ENCODE measurements at places on chromosomes 3 and 15. TPM values are rescaled to one million over a fixed set of nuclear protein-coding genes. Genes with fewer than 3 reads are reported as not detected.
A peak's percentile ranks its signal among the peaks of the same experiment; 100 is the strongest.

GRK7 gene
- total RNA-seq, result not detected

RPL15 gene
- total RNA-seq, result 2,170 TPM

ADAMTS17 gene
- 10.4 TPM for total RNA-seq

FAM107A gene
- total RNA-seq, result 7.9 TPM

DLL4 gene
- total RNA-seq, result 5.2 TPM

SAMD7 gene
- total RNA-seq, result not detected

SQOR gene
- 34.0 TPM for total RNA-seq

DNA sequence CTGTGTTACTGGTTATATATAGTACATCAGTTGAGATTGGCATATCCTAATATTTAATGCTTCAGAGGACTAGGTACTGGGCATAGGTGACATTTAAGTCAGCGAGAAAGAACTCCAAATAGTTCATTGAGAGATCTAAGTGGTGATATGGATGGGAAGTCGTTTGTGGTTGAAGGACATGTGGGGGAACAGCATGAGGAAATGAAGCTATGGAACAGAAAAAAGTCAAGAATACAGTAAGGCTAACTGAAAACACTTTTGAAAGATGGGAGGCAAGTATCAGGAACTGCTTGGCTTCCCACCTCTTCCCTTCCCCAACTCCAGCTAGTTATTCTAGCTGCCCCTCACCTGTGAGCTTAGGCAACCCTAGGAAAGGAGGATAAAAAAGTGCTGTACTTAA is 3.7 kb upstream of the MYO5A start:
- H3K36me3 ChIP-seq, result no peaks in the 10 kb centered on the region
- peaks cover 11% of the 10 kb centered on the region for H3K4me1 ChIP-seq
- no peak overlapping the region for H3K27ac ChIP-seq
- DNase-seq, result no peak

DNA sequence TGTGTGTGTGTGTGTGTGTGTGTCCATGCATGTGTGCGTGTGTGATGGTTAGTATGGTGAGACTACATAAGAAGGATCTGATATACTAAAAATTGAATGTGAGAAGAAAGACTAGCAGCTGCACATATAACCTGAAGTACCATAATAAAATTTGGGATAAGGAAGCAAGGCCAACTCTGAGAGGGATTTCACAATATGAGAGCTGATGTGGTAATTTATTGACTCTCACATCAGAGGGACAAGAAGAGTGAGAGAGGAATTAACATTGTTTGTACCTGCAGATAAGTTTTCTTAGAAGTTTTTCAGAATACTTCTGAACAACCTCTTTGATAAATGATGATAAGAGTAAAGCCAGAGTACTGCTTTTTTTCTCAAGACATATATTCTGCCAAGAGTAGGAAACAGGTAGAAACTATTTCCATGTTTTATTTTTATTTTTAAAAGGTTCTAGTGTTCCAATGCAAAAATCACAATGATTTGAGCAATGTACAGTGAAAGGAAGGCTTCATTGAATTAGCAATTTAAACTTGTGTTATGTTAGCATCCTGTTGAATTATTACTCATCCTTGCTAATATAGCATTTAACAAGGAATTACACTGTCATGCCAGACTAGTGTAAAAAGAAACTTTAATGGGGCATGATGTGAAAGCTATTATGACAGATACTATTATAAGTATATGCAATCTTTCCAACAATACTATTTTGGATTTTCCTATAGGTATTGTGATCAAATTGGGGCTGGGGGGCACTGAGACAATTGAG is 415.5 kb upstream of the ARPP21 start:
- DNase-seq, result no peak
- no peaks in the 10 kb centered on the region for H3K27me3 ChIP-seq
- H3K4me1 ChIP-seq, result peaks cover 12% of the 10 kb centered on the region
- H3K36me3 ChIP-seq, result no peaks in the 10 kb centered on the region
- no peak overlapping the region for H3K4me3 ChIP-seq

- H3K27ac ChIP-seq, result no peak overlapping the region
- no peak overlapping the region for H3K4me3 ChIP-seq
- no peaks in the 10 kb centered on the region for H3K27me3 ChIP-seq
- H3K4me1 ChIP-seq, result no peaks in the 10 kb centered on the region
- H3K36me3 ChIP-seq, result peaks cover 88% of the 10 kb centered on the region
Observed at GRCh38 chr3:14658978-14659377, 7.4 kb downstream of the CCDC174 start.

- no peak for DNase-seq
- no peak overlapping the region for H3K27ac ChIP-seq
- H3K27me3 ChIP-seq, result peaks cover 4% of the 10 kb centered on the region
- H3K4me1 ChIP-seq, result no peaks in the 10 kb centered on the region
Observed at GRCh38 chr3:126364731-126365301, 7.6 kb upstream of the KLF15 start.

GRCh38 chr3:50971487-50971924 is 296.8 kb downstream of the DOCK3 start:
- no peak overlapping the region for H3K27ac ChIP-seq
- H3K36me3 ChIP-seq, result no peaks in the 10 kb centered on the region

DNA sequence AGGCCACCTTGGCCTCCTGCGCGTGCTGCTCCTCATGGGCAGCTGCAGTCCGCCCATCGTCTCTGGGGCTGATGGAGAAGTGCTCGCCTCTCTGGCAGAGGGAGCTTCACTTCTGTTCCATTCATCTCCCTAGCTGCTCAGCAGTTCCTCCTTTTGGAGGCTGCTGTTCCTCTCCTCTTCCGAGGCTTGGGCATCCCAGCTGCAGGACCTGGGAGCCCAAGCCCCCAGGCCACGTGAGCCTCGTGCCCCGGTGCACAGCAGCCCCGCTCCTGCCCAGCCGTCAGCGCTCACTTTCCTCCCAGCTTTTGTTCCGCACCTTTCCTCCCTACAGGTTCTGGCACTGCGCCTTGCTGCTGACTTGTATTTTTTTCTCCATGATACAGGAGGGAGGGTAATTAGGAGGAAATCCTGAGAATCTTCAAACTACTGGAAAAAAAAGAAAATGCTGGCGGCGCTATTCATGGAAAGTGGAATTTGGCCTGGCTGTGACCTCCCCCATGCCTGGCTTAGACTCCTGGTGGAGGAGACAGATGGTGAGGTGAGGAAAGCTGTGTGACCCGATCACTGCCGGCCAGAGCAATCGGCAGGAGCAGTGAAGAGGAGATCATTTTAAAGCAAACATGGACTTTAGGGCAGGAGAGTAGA is 210.1 kb downstream of the CHST2 start:
- H3K27ac ChIP-seq, result no peak overlapping the region
- DNase-seq, result no peak
- no peaks in the 10 kb centered on the region for H3K27me3 ChIP-seq

GRCh38 chr15:31325595-31326155 is 960 bp upstream of the KLF13 start:
- peak overlapping the region; percentile 93 for H3K27ac ChIP-seq
- H3K36me3 ChIP-seq, result peaks cover 17% of the 10 kb centered on the region
- H3K4me3 ChIP-seq, result peak overlapping the region; percentile 60
- DNase-seq, result peak; percentile 82
- no peaks in the 10 kb centered on the region for H3K27me3 ChIP-seq
- peaks cover 50% of the 10 kb centered on the region for H3K4me1 ChIP-seq

DNA sequence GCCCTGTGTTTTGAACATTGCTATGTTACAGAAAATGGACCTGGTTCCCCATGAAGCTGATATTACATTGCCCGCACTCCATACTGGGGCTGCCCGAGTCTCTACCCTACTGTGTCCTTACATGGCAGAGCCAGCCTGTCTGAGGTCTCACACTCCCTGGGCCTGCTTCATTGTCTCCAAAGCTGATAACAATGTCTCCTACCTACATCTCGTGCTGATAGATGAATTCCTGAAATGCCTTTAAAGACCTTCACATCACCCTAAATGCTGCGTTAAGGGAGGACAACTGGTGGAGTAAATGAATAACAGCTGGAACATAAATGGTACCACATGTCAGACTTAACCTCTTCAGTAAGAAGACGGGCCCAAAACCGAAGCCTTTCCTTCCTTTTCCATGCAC is 62.9 kb upstream of the PTX3 start:
- H3K27me3 ChIP-seq, result no peaks in the 10 kb centered on the region
- no peaks in the 10 kb centered on the region for H3K36me3 ChIP-seq
- no peak overlapping the region for H3K27ac ChIP-seq
- DNase-seq, result no peak

DNA sequence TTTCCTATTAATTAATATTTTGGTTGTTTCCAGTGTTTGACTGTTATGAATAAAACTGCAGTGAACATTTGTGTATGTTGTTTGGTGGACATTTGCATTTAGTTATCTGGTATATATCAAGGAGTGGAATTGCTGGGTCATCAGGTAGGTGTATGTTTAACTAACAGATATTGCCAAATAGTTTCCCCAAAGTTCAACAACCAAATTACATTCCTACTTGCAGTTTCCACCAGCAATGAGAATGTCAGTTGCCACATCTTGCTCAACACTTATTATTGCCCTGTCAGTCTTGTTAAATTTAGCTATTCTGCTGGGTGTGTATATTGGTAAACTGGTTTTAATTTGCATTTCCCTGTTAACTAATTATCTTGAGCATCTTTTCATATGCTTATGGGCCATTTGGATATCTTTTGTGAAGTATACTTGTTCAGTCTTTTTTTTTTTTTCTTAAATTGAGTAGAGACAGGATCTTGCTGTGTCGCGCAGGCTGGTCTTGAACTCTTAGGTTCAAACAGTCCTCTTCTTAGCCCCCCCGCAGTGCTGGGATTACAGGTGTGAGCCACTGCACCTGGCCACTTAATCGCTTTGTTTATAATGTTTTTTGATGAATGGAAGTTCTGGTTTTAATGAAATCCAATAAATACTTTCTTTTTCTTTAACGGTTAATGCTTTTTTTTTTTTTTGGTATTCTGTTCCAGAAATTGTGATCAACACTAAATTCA is 7.9 kb downstream of the FEM1B start:
- peaks cover 5% of the 10 kb centered on the region for H3K4me1 ChIP-seq
- H3K27me3 ChIP-seq, result no peaks in the 10 kb centered on the region
- no peak for DNase-seq
- no peak overlapping the region for H3K4me3 ChIP-seq

- H3K27me3 ChIP-seq, result no peaks in the 10 kb centered on the region
- H3K4me3 ChIP-seq, result no peak overlapping the region
- H3K27ac ChIP-seq, result no peak overlapping the region
- H3K4me1 ChIP-seq, result no peaks in the 10 kb centered on the region
- DNase-seq, result no peak
- no peaks in the 10 kb centered on the region for H3K36me3 ChIP-seq
Observed at GRCh38 chr3:77939726-77940125, 899.8 kb downstream of the ROBO2 start.

DNA sequence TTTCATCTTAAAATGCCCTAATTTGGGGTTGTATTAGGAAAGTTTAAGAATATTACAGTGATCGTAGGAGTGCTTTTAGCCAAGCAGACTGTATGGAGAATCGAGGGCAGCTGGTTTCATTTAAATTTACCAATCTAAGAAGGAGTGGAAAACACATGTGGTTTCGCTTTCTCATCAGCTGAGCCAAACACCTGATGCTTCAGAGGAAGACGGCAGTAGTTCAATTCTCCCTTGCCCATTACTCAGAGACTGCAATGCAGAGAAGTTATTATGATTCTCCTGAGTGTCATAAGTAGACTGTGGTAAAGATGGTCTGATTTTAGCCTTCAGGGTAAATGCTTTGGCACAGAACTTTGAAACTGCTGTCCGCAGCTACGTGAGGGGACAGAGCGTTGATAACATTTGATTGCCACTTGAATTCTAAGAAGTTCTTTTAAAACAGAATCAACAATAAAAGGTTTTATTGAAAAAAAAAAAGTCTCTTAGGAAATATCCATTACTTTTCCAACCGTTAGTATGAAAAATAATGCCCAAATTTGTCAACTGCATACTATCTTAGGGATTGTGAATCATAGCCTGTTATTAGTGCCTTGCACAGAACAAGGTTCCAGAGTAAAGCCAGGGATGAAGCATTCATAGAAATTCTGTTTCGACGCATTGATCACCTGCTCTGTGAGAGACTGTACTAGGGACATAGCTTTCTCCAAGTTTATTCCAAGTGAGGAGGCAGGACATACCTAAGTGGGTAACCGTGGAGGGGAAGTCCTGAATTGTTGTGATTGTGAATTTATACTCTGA is 25.6 kb downstream of the LYSMD4 start:
- no peaks in the 10 kb centered on the region for H3K27me3 ChIP-seq
- peaks cover 27% of the 10 kb centered on the region for H3K36me3 ChIP-seq
- H3K4me1 ChIP-seq, result peaks cover 36% of the 10 kb centered on the region
- peak; percentile 58 for DNase-seq
- no peak overlapping the region for H3K27ac ChIP-seq

DNA sequence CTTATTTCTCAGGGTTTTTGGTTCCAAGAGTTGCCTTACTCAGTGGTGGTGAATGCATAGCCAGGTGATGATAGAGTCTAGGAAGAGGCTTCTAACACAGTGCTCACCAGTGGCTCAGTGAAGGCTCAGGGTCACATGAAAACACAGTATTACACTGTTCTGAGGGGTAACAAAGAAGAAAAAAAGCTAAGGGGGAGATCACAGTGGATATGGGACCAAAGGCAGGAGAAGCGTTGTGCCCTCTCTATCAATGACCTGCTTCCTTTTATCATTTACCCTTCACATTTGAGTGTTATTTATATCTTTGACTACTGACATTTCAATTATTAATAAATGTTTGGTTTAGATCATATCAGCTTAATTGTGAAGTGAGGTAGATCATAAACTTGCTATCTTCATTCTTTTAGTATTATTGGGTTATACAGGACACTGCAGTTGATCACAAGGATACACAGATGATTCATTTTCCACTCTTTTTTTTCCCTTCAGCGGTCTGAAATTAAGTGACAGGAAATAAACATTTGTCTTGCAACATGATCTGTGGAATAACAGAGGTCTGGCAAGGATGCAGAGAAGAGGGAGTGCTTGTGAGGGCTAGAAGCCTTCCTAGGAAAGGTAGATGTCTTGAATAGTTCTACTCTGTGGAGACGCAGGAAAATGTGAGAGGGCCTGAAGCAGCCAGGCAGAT is 171.7 kb downstream of the C3orf38 start:
- no peaks in the 10 kb centered on the region for H3K36me3 ChIP-seq
- no peaks in the 10 kb centered on the region for H3K4me1 ChIP-seq
- no peak overlapping the region for H3K27ac ChIP-seq
- no peaks in the 10 kb centered on the region for H3K27me3 ChIP-seq

Data from thymus (tissue), 14 donors.